ENCODE measurements at places on chromosomes 3 and 15.

GRCh38 chr3:69020857-69021256, 7.4 kb upstream of the EOGT start:
- DNase-seq: no peak

DNA sequence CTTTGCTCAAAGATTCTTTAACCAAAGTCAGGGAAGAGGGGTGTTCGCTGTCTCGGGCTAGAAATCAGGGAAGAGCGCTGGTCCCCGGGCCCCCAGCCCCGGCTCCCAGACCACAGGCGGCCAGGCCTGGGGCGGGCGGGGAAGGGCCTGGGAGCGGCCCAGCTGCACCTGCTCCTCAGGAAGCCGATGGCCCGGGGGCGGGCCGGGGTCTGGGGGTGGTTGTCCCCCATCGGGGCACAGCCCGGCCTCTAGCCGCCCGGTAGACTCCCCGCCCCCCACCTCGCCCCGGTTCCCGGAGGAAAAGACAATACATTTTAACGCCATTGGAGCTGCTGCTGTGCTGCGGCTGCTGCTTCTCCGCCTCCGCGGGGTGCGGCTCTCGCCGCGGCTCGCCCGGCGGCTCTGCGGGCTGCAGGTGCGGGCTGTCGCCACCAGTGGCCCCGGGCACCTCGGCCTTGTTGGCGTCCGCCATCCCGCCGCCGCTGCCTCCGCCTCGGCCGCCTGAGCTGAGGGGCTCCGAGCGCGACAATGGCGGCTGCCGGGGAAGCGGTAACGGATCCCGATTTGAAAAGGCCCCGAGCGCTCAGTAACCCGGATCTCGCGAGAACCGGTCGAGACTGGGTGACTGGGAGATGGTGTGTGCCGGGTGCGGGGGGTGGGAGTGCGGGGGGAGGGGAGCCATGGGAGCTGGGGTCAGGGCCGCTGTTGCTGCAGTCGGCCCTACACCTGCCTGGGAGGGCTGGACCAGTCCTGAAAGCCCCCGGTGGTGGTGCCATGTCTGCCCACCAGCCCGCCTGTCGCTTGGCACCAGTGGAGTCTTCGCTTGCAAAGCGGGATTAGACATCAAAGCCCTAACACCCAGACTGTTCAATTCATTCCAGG, at the start of gene MYEF2:
Gene MYEF2 (minus strand): TSS at position 530 of the 882 bp plus-strand sequence. CDS start 58 bp downstream, at position 472.
- DNase-seq: peak; percentile 34

- peak; percentile 19 for DNase-seq
These were observed 624 bp downstream of the AKAP13 start for GRCh38 chr15:85380812-85381642.

GRCh38 chr15:33148129-33148751, 46.3 kb downstream of the FMN1 start:
- no peak for DNase-seq

- no peak for DNase-seq
These were observed 4.6 kb upstream of the QRICH1 start for GRCh38 chr3:49098429-49098828.

GRCh38 chr15:48856942-48857341, 21.0 kb upstream of the EID1 start:
- no peak for DNase-seq

GRCh38 chr15:62457100-62457499, 292.0 kb upstream of the C2CD4B start:
- no peak for DNase-seq

DNA sequence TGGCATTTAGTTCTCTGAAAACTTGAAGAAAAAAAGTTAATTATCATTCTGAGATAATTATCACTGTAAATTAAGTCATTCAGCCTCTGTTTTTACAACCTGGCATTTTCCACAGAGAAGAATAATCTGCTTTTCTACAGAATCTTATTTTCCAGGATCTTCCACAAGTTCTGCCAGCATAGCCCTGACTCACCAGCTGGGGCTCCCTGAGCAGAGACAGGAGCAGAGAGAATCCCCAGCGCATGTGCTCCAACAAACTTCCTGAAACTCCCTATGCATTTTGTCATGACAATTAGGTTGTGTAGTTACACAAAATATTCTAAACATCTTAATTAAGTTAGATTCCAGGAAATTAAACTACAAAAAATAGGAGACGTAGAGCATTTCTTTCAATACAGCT, 32.1 kb upstream of the TMEM207 start:
- DNase-seq: no peak

DNA sequence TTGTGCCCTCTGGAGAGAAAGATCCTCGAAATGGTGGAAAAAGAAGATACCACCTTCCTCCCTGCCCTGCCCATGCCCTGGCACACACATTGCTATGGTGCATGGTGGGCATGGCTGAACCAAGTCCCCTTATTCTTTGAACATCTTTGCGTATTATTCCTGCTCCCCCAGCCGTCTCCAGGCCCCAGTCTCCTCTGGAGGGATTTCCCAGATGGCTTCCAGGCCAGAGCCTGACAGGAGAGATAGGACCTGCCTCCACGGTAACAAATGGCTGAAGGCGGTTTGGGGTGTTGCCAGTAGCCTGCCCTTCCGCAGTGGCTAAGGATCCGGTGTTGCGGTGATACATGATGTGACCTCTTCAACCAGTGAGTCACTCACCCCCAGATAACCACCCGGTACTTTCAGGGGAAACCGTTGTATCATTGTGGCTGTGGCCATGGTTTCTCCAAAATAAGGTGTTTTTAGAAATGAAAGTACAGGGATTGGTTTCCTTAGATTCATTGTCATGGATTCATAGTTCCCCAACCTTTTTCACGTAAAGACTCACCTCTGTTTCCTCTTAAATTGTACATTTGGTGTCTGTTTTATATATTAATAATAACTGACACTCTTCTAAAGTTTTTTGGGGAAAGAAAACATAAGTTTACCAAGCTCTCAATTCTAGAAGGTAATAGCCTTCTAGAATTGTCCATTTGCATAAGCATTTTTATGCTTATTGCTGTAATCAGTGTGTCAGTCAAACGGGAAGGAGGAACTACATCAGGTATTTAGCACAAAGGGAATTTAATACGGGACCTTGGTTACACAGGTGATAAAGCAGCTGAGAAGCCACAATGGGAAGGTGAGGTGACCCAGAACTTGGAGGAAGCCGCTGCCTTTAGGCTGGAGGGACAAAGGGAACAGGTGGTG, 25.9 kb downstream of the SMAD3 start:
- DNase-seq: peak; percentile 58

- no peak for DNase-seq
These were observed 5.9 kb upstream of the EDEM1 start for GRCh38 chr3:5181469-5182141.

DNA sequence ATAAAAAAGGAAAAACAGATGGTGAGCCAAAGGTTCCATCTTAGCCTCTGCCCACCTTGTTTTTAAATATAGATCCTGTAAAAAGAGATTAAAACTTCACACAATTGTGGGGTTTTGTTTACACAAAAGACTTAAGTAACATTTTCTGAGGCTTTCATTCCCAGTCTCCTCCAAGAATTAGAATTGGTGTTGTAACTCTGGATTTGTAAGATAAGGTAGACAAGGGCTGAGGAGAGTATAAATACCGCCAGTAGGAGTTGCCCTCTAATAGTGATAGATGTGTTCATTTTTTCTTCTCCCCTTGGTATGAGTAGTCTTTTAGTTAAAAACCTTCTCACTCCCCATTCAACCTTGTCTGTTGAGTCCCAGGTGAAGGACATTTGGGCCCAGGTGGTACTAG, 8.5 kb downstream of the MINDY2 start:
- no peak for DNase-seq

GRCh38 chr3:126127904-126128303, 44.0 kb upstream of the SLC41A3 start:
- DNase-seq: no peak

DNA sequence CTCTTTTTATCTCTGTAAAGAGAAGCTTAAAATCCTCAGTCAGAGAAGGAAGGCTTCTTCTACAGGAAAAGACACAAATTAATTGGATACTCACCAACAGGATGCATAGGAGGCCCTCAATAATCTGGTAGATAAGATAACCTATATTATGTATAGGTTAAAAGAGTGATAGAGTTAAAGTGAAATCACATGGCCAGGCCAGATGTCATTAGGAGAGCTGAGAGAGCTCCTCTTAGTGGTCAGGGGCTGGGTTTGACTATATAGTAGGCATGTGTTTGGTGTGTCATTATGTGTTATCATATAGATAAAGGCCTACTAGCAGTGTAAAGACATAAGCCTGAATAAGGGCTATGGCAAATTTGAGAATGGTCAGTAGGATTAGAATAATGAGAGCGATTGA, 479.3 kb downstream of the EPHA3 start:
- DNase-seq: no peak

- DNase-seq: no peak
These were observed 10.9 kb downstream of the SLC28A2 start for GRCh38 chr15:45262906-45263461.

DNA sequence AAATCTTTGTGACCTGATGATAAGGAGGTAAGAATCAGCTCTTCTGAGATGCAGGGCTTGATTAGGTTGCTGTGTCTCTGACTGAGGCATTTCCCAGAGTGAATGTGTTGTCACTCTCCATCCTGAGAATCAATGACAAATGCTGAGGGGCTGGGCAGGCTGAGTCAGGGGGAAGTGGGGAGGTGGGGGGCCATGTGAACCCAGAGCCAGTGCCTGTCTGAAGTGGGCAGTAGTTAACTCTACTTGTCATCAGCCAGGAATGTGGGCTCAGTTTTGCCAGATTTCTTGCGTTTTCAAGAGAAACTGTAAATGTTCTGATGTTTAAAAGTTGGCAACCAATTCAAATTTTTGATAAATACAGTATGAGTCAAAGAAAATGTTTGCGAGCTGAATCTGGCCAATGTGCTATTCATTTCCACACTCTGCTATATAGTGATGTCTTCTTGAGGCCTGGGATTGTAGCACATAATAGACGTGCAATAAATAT, 3.1 kb upstream of the BNC1 start:
- DNase-seq: no peak

DNA sequence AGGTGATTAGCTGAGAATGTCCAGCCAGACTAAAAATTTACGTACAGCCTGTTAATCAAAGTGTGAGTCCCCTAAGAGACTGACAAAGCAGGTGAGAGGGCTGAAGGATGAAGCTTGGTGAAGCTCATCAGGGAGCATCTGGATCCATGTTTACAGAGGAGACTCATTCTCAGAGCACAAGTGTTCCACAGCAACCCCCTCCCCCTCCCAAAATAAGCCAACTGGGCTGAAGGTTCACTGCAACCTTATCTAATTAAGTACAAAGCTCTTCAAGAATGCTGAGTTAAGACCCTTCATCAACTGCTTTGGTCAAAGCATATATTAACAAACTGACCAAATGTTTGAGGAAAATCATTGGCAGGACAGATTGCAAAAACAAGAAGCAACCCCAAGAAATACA, 262.6 kb upstream of the ZNF385D start:
- DNase-seq: no peak
